ENCODE measurements at places on chromosomes 12 and 14.

GRCh38 chr12:3326156-3326849 lies 164.7 kb upstream of the PRMT8 start:
- no peak for DNase-seq

- DNase-seq = no peak
Observed at GRCh38 chr14:55302367-55303124, 31.3 kb downstream of the FBXO34 start.

- no peak for DNase-seq
Observed at GRCh38 chr12:101361455-101361854, 46.1 kb downstream of the ARL1 start.

DNA sequence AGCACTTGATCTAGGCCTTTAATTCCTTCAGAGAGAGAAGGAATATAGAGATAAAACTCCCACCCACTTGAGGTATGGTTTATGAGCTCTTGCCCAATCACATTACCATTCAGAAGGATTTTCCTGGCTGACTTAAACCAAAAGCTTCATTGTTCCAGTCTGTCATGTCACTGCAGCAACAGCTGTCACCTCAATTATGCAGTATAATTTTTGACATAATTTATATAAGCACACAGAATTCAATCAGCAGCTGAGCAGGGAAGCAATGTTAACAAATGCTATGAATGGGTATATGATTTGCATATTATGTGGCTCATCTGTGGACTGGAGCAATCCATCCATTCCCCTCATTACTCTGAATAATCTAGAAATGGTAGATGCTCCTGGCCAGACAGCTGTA lies 40.3 kb downstream of the CBX5 start:
- no peak for DNase-seq

- DNase-seq = no peak
Observed at GRCh38 chr14:97970222-97970621, 1173.0 kb downstream of the VRK1 start.

DNA sequence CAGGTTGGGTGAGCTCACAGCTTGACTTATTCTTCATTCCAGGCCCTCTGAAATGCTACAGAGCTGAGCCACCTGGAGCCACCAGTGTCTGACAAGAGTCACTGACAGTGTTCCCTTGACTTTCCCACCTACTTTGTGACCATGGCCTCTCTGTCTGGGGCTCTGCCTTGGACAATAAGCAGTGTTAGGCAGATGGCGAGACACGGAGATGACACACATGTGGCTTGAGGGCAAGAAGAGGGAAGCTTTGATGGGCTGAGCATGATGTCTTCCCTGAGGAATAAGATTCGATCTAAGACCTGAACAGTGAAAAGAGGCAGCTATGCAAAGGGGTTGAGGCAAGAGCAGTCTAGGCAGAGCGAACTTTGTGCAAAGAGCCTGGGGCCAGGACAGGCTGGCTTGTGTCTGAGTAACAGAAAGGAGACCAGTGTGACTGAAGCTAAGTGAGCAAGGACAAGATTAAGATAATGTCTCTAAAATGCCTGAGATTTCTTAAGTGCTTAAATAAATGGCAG lies 105.5 kb downstream of the NUAK1 start:
- DNase-seq = no peak

GRCh38 chr12:91920276-91920675 lies 225.4 kb downstream of the BTG1 start:
- DNase-seq = peak; percentile 56

DNA sequence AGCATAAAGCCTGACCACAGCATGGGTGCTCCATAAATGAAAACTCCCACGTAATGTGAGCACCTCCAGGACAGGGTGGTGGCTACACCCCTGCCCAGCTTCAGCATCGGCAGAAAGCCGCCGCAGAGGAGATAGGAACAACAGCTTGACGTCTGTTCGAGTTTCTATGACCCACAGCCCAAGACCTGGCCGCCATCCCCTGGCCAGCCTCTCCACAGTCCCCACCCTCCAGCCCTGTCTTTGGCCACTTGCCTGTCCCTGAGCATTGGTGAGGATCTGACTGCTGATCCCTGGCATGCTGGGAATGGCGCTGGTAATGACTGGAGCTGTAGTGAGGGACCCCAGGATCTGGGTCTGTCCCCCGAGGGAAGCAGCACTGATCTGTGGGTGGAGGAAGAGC lies 21.3 kb downstream of the POU6F1 start:
- no peak for DNase-seq

GRCh38 chr14:72612041-72612440 lies 281.9 kb downstream of the DPF3 start:
- DNase-seq = no peak

DNA sequence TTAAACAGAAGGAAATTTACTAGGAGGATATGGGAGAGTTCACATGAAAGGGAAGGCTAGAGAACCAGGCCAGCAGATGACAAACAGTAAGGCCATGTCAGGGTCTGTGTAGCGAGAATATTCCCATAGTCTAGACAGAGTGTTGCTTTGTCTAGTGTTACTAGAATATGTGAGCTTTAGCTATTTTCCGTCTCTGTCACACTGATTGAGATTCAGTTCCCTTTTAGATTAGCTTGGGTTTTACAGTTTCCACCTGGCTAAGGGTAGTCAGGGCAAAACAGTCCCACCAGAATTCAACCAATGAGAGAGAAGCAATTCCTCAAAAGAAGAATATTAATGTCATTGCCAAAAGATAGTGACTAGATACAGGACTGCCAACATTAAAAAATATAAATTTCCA lies 82.8 kb upstream of the MDM1 start:
- no peak for DNase-seq

- DNase-seq = no peak
Observed at GRCh38 chr12:98262902-98263301, 252.5 kb upstream of the TMPO start.

All from choroid plexus epithelial cell (primary cell).